ENCODE measurements at places on chromosomes 1 and 21.

- DNase-seq: no peak
These were observed 97.2 kb downstream of the BCAR3 start for GRCh38 chr1:93584261-93585003.

- DNase-seq: no peak
These were observed 129.0 kb downstream of the GALNT2 start for GRCh38 chr1:230196077-230196476.

DNA sequence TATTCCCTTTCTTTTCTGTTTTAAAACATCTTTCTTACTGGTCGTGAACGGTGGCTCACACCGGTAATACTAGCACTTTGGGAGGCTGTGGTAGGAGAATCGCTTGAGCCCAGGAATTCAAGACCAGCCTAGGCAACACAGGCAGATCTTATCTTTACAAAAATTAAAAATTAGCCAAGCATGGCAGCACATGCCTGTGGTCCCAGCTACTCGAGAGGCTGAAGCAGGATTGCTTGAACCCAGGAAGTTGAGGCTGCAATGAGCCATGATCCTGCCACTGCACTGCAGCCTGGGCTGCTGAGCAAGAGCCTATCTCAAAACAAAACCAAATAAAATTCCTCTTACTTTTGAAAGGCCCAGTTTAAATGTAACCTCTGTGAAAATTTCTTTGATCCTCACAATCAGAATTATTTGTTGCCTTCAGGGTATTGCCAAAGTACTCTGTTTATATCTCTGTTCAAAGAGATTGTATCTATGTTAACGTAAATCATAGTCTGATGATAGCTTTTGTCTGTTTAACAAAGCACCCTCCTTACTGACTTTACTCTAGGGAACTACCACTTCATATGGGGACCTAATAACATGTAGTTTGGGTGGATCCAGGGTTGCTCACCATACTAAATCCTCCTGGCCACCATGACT lies 71.6 kb downstream of the RERE start:
- DNase-seq: no peak

DNA sequence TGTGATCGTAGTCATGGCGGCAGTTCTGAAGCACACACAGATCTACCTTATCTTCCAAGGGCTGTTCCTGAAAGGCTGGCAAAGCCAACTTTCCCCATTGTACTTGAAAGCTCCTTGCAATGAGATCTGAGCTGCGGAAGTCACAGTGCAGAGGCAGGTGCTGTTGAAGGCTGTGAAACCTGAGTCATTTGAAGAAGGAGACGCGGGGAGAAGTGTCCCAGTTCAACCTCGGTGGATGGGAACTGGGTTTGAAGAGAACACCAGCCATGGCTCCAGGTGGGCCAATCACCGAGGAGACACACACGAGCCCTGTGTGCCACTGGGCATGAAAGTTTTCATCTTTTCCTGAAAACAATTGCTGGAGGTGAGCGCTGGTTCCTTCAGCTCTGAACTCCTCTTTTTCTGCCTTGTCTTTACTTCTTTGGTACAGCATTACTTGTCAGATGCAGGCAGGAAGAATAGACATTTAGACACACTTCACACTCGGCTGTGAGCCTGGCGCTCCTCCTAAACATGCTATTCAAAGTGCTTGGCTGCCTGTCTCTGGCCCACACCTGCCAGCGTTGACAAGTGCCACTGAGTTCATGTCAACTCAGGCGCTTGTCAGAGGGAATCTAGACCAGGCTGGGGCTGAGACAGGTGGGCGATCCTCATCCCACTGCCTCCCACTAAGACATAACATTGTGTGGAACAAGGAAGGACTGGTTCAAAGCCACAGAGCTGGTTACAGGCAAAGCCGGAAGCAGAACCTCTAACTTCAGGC lies 25.7 kb upstream of the PDE9A start:
- no peak for DNase-seq

DNA sequence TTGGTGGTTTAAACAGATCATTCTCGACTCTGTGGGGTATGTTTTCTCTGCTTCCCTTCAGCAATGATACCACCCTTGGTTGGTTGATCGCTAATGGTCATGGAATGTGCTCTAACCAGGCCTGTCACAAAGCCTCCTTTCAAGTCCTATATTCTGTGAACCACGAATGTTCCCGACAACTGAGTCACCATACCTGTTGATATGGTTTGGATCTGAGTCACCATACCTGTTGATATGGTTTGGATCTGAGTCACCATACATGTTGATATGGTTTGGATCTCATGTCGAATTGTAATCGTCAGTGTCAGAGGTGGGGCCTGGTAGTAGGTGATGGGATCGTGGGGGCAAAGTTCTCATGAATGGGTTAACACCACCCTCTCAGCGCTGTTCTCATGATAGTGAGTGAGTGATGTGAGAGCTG lies 10.2 kb upstream of the CAMK2N1 start:
- no peak for DNase-seq

DNA sequence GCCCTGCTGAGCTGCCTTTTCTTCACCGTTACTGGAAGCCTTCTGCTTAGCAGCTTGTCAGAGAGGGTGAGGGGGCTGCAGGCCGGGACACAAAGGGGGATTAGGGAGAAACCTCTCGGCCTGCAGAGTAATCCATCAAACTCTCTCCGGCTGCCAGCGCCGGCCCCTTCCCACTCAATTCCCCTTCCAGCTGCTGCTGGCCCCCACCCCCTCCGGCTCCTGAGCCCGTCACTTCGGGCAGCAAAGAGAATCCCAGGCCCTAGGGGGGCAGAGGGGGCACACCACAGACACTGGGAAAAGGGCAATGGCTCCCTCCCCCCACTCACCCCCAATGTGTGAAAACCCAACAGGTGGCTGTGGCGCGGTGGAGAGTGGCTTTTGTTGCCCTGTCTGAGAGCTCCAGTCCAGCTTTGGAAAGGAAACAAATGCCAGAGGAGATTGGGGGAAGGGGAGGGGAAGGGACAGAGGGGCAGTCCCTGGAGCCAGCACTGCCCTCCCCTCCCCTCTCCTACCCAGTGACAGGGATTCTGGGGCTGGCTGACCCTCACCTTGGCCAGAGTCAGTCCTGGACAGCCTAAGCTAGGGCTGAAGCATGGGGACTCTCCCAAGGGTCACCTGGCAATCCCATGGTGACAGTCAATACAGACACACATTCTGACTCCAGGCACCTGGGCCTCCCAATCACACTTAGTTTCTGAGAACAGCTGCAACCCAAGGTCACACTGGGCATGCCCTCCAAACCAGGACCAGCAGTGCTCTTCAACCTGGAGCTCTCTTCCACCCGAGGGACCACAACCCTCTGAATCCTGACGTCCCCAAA lies 9.5 kb downstream of the SLC45A3 start:
- peak; percentile 14 for DNase-seq

GRCh38 chr21:29379517-29380054 lies 80.9 kb downstream of the BACH1 start:
- DNase-seq: no peak

DNA sequence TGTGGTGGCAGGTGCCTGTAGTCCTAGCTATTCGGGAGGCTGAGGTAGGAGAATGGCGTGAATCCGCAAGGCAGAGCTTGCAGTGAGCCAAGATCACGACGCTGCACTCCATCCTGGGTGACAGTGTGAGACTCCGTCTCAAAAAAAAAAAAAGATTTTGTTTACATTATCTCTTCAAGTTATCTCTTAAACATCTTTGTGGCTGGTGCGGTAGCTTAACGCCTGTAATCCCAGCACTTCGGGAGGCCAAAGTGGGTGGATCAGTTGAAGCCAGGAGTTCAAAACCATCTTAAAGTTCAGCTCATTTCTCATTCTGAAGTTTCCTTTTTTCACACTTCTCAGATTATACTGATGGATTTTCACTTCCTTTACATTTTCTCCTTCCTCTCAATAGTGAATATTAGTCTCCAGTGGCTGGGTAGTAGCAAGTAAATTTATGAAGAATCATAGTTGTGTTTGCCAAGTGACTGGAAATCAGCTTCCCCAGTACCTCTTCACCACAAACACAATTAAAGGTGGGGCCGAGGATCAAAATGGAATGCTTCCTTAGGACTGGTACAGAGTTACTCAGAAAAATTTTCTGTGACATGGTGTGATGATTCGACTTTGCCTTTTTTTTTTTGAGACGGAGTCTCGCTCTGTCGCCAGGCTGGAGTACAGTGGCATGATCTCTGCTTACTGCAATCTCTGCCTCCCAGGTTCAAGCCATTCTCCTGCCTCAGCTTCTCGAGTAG lies 13.8 kb downstream of the PIP5K1A start:
- no peak for DNase-seq

GRCh38 chr1:87935130-87935529 lies 606.5 kb downstream of the LMO4 start:
- DNase-seq: no peak

GRCh38 chr1:4734791-4735190 lies 80.4 kb downstream of the AJAP1 start:
- no peak for DNase-seq

GRCh38 chr1:65904681-65905083 lies 112.0 kb downstream of the PDE4B start:
- no peak for DNase-seq

DNA sequence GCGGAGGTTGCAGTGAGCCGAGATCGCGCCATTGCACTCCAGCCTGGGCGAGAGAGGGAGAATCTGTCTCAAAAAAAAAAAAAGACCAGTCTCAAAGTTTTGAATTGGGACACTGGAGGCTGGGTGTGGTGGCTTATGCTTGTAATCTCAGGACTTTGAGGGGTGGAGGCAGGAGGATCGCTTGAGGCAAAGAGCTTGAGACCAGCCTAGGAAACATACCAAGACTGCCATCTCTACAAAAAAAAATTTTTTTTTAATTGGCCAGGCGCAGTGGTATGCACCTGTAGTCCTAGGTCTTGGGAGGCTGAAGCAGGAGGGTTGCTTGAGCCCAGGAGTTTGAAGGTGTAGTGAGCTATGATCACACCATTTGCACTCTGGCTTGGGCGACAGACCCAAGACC lies 3.9 kb downstream of the ZBTB8B start:
- DNase-seq: no peak

GRCh38 chr1:183212870-183213269 lies 26.8 kb downstream of the LAMC2 start:
- DNase-seq: no peak

DNA sequence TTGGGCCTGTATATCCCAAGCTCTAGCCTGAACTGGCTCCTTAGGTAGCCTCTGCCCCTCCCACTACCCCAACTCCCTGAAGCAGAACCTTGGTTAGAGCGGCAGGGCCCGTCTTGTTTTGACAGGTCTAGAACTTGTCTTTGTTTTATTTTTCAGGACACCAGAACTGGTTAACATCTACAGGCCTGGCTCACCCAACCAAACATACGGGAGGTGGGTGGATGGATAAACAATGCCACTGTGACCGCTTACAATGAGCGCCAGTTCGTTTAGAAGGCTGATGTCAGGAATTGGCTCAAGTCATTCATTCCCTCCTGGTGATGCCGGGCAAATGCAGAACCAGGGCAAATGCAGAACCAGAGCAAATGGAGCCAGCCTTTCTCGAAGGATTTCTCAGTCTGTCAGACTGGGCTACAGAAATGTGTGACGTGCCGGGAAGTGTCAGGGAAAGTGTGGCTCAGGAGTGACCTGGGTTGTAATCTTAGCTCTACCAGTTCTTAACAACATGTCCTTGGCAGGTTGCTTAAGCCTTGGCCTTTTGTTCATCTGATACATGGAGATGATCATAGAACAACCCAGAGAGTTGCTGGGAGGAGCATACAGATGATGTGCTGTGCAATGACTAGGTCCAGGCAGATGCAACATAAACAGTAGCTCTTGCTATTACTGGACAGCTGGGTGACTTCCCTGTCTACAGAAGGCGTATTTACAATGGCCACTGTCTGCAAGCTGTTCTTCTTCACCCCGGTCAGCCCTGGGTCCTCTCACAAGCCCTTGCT lies 30.5 kb upstream of the BTG2 start:
- DNase-seq: no peak

DNA sequence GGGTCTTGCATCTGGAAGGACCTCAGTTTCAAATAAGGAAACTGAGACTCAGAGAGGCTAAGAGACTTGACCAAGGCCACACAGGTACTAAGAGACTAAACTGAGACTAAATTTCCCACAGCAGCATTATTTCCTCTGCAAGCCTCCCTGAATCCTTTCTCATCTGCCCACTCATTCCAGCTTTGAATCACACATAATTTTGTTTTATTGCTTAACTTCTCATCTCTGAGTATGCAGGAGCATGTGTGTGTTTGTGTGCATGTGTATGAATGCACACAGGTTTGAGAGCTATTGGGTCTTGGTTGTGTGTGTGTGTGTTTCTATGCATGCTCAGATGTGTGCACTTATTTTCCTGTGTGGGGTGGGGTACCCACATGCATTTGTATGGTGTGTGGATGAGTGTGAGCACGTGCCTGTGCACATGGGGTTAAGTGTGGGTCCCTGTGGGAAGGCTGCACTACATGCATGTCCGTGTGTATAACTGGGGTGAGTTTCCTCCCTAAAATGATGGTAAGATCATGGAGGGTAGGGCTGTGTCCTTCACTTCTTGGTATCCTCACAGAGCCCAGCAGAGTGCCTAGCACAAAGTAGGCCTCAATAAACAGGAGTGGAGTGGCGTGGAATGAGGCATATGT lies 74.4 kb upstream of the ZC3H12A start:
- DNase-seq: no peak

DNA sequence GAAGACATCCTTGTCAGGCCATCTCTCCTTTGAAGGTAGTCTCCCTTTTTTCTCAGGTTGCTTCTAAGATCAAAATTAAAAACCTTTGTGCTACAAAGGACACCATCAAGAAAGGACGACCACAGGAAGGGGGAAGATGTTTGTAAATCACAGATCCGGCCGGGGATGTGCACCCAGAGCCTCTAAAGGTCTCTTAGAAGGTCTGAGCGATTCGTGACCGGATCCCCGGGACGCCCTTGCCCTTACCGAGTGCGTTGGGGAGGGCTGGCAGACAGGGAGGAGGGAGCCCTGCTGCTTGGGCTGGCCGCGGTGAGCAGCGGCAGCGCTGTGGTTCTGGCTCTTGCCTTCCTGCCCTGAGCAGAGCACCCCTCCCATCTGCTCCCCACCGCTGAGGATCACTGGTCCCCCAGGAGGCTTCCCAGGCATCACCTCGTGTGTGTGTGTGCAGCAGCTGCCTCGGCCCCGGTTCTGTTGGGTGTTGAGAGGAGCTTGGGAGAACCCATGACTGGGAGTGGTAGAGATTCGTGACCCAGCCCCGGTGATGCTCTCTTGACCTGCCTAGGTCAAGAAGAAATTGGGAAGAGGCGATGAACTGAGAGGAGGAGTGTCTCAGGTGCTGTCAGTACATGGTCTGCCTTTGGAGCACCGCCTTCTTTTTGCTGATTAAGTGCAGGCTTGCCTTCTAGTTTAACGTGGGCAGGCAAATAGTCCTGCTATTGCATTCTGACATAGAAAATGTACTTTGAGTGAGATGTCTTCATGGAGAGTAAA lies 34.5 kb downstream of the AGPAT3 start:
- DNase-seq: no peak

DNA sequence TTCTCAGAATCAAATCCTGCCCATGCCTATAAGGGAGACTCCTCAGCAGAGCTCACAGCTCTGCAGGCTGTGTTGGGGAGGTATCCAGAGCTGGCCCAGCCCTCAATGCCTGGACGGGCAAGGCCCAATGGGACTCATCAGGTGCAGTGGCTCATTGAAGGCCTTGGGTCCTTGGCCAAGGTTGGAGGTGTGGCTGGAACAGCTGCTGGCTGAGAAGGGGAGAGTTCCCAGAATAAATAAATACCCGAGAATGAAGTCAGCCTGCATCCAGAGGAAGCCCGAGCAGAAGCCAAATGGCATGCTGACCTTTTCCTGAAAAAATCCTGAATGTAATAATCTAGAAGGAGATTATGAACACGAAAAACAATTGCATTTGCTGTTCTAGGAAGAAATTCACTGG lies 25.2 kb upstream of the IKBKE start:
- no peak for DNase-seq

- DNase-seq: no peak
These were observed 80.1 kb downstream of the BACH1 start for GRCh38 chr21:29378832-29379231.

Measured in NCI-H1092 (cell line).